HCT116 (cell line): ENCODE measurements at places on chromosomes 6 and 20.

GRCh38 chr6:108294297-108294726 is 542 bp upstream of the AFG1L start:
- DNase-seq: no peak

- no peak for DNase-seq
These were observed 87.0 kb upstream of the B3GAT2 start for GRCh38 chr6:71043902-71044301.

- DNase-seq: no peak
These were observed 858 bp downstream of the FAM83D start for GRCh38 chr20:38926934-38927616.

DNA sequence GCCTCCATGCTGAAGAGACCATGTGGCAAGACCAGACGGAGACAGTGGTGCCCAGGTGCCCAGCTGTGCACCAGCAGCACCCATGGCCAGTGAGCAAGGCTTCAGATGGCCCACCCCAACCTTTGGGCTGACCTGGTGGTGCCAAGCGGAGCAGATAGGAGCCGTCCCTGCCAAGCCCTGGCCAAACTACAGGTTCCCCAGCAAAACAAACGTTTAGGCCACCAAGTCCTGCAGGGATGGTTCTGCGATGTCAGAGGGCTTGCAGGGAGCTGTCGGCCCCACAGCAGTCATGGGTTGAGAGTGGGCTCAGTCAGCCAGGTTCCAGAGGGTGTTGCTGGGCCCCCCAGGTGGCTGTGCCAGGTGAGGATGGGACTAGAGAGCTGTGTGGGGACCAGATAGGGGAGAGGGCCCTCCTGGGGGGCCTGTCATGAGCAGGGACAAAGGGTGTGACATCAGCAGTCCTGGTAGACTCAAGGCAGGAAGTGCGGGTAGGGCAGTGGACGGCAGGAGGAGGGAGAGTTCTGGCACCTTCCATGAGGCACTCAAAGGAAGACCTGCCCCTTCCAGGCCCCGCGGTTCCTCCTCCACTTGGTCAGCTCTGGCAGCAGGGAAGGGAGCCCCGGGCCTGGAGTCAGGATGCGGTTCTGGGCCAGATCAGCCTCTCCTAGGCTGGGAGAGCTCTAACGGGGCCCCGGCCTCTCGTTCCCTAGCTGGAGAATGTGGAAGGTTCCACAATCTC is 342.4 kb downstream of the ZFAND3 start:
- DNase-seq: no peak

DNA sequence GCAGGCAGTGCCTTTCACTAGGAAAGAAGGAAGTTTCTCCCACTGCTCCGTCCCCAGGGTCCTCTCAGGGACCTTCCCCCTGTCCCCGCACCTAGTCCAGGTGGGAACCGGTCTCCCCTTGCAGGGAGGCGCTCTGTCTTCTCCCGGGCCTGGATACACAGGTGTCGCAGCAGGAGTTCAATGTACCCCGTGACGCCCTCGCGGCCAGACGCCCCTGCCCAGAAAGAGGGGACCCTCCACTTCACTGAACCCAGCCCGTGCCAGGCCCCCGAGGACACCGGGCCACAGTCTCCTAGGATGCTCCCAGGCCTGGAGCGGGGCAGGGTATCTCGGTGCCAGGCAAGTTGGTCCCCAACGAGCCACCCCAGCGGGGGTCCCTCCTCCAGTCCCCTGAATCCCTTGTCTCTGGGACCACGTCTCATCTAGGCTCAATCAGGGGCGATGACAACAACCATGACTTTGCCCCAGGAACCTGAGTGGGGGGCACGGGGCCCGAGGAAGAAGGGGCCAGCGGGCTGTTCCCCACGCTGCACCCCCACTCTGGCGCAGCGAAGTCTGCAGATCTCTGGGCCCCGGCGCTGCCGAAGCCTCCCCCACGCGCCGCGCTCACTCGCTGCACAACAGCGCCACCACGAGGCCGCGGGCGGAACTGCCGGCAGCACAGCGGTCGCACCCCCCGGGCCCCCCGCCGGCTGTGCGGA is 103.0 kb downstream of the EDN3 start:
- no peak for DNase-seq

DNA sequence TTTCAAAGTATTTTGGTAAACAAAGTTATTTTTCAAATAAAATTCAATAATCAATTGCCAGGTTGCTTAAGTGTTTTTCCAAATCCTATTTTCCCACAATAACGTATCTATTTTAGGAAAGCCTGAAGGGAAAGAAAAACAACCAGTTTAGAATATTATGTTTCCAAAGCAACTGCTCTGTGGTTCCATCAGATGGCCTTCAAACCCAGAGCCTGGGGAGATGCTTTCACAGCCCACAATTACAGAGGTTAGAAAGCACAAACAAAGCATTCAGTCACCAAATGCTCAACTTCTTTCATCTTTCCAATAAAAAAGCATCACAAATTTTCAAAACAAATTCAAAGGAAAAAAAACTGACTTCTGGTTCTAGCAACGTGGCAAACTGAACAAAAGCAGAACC is 66.0 kb downstream of the ELOVL5 start:
- no peak for DNase-seq

DNA sequence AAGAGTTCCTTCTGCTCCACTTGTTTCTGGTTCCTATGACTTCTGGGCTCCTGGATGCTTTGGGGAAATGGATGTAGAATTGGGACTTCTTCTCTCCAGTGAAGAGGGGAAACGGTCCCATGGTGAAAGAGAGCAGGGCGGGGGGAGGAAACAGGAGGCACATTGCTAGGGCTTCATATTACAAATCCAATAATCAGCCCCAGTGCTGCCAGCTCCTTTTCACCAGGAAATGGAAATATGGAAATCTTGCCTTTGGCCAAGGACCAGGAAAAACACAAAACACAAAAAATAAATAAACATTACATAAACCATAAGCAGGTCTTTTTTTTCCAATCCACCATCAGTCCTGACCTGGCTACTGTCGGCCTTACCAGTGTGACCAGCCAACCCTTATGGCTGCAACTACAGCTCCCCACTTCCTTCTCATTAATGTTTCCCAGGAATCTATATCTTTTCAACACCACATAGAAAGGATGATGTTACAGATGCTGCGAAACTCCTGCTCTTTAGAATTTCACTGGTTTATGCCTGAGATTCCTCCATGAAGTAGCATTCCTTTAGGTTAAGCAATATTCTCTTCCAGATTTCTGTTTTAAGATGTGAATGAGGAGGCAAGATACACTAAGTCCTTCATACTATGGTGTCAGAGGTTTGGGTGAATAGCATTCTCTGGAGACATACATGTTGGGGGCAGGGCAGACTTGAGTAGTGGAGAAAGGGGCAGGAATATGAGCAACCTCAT is 2.0 kb downstream of the PI3 start:
- DNase-seq: no peak

- DNase-seq: no peak
These were observed 327.4 kb upstream of the MAP3K7 start for GRCh38 chr6:90914312-90914711.
